ENCODE measurements at places on chromosomes 3 and 15.

DNA sequence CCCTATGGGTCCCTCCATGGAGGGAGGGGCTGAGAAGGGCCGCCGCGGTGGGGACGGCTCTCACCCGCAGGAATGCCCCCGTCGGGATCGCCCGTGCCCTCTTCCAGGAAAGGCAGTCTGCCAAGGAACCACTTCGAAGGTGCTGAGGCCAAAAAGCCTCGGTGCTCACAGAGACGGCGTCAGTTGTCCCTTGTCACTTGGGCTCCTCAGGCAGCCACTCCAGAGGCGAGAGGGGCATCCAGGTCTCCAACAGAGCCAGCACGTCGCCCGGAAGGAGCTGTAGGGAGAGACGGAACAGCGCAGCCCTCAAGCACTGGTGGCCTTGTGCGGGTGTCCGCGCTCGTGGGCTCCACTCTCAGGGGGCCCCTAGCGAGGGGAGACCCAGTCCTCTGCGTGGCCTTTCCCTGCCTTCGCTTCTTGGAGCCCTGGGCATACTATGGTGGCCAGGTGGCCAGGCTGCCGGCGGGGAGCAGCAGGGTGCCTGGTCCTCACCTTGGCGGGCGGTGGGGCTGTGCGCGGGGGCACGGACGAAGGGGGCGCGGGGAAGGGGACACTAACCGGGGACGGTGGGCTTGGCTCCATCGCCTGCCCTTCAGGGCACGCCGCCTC, 994 bp downstream of the MESP1 start:
- peak; percentile 10 for DNase-seq

DNA sequence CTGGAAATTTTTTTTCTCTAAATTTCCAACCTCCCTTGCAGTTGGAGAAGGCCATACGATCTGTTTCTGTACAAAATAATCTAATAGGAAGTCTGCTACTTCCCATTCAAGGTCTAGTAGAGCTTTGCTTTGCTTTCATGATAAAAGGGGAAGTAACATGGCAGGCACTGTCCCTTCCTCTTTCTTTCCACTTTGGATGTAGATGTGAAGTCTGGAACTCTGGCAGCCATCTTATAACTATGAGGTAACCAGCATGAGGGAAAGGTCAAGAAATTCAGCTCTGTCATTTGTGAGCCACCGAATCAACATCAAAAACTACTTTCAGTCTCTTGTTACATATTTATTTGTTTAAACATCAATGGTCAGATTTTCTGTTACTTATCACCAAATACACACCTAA, 156.3 kb downstream of the MTHFS start:
- DNase-seq = no peak

DNA sequence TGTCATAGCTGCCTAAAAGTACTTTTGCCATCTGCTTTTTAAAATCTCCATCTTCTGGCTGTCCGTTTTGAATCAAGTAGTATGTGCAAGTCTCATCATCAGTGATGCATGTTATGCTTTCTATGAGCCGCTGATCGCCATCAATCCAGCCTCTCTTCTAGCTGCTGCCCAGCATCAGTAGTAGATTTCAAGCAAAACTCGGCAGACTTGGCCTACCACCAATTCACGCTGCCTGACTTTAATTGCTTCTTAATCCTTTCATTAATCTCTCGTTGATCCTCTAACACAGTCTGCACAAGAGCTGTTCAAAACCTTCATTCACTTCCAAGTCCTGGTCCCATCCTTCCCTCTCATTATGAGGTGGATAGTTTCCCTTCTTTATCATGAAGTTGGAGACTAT, 104.9 kb downstream of the NSUN3 start:
- DNase-seq = no peak

- DNase-seq = no peak
Measured at GRCh38 chr3:27184261-27184660, 184.9 kb downstream of the NEK10 start.
